ENCODE measurements at places on chromosomes 2 and 18.

DNA sequence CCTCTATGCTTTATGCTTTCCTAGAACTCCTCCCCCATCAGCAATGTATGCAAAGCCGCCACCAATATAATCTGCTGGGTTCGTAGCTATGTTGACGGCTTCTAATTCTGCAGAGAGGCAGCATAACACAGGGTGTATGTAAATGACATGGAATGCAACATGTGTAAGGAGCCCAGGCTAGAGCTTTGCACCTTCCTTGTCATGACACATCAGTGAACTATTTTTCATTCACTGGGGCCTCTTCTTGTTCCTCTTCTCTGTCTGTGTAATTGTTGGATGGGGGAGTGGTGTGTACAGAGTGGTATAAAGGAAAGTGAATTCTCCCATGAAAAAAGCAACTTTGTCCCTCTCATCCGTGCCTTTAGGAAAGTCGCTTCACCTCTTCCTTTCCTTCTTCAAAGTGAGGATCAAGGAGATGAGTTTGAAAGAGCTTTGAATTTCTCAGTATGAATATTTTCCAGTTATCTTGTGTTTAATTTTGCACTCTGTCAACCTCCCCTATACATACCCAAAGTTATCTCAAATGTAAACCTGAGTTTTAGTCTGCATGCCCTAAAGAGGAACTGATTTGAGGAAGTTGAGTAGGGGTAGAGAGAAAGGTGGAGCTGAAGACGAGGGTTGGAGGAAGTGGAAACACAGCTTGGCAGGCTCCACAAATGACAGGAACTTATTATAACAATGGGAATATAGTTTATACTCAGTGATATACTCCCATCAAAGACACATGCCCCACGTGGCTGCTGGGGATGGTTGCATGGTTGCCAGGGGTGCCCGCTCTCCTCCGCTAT is 74.9 kb upstream of the ARL4C start:
- no peak for DNase-seq

DNA sequence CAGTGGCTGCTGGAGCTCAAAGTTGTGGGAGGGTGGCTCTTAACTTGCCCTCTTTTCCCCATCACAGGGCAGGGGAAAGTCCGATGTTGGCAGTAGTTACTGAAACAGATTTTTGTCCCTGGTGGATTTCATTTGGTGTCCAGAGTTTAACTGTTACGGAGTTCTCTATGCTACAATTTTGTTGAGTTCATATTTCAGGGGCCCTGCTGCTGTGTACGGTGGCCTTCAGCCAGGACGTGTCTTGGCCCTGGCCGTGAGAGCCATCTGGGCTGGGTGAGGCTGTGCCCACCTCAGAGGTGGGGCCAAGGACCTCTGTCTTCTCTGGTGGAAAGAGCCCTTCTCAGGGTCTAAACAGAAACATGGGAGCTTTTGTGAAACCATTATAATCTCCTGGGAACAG is 67.4 kb downstream of the SH3YL1 start:
- DNase-seq, result no peak

GRCh38 chr2:173961346-173961705 is 3.8 kb downstream of the SP3 start:
- no peak for DNase-seq

DNA sequence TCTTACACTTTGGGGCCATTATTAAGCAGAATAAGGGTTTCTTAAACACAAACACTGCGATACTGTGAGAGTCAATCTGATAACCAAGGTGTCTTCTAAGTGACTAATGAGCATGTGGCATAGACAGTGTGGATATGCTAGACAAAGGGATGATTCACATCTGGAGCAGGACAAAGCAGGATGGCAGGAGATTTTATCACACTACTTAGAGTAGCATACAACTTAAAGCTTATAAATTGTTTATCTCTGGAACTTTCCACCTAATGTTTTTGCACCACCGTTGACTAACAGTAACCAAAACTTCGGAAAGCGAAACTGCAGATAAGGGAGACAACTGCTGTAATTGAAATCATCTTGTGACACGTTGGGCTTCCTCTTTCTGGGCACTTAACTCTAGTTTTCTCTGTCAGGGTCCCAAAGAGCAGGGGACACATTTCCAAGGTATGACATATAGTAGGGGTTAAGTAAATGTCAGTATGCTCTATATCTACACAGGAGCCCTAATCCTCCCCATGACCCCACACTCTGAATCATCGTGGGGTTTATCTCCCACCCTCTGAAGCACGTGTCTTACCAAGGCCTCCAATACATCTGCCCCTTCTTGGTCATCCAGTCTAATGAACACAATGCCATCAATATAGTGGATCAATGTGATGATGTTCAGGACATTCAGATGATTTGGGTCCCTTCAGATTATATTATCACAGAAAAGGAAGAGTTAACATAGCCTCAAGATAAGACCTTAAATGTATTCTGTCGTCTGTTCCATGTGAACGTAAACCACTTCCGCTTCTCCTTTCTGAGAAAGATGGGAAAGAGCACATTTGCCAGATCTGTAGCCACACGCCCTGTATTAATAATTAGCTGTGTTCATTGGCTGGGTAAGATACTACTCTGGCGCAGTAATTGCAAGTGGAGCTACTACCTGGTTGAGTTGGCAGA is 78.7 kb downstream of the FTCDNL1 start:
- DNase-seq, result no peak

DNA sequence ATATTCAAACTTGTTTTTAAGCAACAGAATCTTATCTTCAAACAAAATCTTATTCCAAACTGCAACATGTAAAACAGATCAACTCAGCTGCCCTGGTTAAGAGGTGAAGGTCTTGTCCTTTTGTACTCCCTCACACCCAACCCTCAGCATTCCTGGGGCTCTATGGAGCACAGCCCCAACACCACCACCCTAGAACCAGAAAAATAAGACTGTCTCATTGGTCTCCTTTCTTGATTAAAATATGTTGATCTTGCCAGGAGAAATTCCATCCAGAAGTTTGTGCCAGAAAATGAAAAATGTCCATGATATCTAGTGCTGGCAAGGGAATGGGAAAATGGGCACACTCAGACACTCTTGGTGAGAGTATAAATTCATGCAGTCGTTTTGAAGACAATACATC is 62.1 kb upstream of the TMEM17 start:
- no peak for DNase-seq

- no peak for DNase-seq
Measured at GRCh38 chr2:223598994-223599639, 3.0 kb downstream of the SCG2 start.

DNA sequence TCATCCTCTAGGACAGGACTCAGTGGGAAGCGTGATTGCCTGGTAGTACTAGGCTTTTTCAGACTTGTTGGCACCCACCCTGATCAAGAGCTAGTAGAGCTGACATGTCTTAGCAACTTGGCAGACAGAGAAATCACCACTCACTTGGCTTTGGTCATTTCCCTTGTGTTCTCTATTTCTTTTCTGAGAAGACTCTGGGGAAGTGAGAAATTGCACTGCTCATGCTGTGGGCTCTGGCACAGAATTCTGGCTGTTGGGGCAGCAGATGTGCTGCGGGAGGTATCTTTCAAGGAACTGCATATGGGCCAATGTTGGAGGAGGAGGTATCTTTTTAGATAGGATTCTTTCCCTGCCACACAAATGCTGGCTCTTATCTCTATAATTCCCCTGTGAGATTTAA is 529.1 kb upstream of the MEX3C start:
- DNase-seq, result no peak

GRCh38 chr2:121596221-121597080 is 52.8 kb downstream of the CLASP1 start:
- no peak for DNase-seq

DNA sequence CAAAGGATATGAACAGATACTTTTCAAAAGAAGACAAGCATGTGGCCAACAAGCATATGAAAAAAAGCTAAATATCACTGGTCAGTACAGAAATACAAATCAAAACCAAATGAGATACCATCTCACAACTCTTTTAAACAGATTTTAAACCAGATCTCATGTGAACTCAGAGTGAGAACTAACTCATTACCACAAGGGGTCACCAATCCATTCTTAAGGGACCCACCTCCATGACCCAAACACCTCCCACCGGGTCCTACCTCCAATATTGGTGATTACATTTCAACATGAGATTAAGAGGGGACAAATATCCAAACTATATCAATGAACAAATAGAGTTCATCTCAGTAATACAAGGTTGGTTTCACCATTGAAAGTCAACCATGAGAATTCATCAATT is 319.8 kb upstream of the GULP1 start:
- no peak for DNase-seq

DNA sequence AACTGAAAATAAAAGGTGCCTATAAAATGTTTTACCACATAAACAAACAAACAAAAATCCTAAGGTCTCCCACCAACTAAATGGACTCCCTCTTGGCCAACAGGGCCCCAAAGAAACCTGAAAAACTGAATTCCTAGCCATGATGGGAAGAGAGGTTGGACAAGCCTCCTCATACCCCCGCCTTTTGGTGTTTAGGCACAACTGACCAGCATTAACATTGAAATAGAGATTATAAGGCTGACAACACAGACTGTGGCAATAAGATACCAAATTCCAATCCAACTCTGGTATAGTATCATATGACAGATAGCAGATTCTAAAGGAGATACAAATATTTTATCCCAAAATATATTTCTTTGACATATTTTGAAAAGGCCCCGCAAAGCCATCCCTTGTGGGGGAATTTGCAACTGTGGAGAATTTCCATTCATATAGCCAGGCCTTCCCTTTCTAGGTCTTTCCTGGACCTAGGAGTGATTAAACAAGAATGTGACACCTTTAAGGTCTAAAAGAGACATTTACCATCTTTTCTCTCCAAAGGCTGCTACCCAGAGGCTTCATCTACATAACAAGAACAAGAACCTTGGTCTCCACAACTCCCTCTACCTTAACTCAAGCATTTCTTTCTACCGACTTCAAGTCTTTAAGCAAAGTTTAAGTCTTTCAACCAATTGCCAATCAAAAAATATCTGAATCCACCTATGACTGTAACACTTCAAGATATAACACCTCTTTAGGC is 80.0 kb downstream of the CHN1 start:
- DNase-seq, result no peak

DNA sequence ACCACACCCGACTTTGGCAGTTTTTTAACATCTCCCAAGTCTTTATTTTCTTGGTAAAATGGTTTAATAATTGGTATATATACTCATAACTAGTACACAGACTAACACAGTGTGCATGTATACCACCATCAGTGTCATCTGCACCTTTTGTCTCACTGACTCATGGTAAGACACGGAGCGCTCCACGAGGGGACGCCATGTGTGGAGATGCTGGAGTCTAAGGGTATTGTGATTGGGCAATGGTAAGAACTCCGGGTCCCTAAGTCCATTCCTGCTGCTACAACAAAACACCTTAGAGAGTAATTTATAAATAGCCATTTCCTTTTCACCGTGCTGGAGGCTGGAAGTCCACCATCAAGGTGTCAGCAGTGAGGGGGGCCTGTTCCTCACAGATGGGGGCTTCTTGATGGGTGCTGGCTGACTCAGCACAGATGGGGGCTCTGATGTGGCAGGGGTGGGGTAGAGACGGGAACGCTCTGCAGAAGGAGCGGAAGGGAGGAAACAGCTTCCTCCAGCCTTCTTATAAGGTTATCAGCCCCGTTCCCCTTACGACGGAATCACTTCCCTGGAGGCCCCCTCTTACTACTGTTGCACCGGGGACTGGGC is 42.0 kb upstream of the EDAR start:
- no peak for DNase-seq

- no peak for DNase-seq
Measured at GRCh38 chr18:56197241-56197859, 441.0 kb downstream of the TXNL1 start.

DNA sequence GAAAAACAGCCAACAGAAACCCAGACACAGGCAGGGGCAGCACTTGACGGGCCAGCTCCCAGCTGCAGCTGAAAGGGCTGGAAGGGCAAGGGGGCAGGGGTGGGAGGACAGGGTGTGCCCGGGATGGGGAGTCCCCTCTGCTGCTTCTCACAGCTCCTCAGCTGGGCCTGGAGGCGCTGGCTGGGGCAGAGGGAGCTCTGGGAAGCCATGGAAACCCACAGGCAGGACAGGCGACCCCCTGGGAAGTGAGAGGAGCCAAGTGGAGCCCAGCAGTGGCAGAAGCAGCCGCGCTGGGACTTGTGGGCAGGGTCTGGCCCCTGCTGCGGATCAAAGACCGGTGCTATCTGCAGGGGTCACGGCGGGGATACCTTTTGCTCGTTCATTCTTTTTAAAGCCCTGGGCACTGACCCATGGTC is 20.7 kb downstream of the OTOF start:
- no peak for DNase-seq

GRCh38 chr2:96484091-96484490 is 21.1 kb downstream of the NEURL3 start:
- no peak for DNase-seq

GRCh38 chr2:68280348-68280747 is 28.0 kb upstream of the PPP3R1 start:
- DNase-seq, result no peak

GRCh38 chr18:74242438-74243096 is 49.2 kb downstream of the CYB5A start:
- DNase-seq, result no peak

DNA sequence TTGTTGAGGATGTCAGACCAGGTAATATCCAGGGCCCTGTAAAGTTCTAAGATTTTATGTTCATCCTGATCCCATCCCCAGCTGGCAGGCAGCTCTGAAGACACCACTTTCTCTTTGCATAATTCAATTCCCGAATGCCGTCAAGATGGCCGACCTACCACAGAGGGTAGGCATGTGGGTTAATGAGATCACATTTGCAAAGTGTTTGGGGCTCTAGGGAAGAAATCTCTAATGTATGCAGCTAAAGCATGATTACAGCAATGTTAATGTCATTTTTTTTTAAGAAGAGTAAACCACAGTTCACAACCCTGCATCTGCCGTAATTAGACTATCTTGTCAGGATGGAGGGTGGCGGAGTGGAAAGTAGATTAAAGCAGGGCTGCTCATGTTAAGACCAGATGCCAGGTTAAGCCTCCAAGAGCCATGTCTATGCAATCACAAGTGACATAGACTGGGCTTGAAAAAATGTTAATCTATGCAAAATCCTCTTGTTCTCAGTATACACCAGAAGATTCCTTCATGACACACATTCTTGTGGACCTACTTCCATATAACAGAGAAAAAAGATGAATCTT is 131.4 kb downstream of the ALK start:
- no peak for DNase-seq

DNA sequence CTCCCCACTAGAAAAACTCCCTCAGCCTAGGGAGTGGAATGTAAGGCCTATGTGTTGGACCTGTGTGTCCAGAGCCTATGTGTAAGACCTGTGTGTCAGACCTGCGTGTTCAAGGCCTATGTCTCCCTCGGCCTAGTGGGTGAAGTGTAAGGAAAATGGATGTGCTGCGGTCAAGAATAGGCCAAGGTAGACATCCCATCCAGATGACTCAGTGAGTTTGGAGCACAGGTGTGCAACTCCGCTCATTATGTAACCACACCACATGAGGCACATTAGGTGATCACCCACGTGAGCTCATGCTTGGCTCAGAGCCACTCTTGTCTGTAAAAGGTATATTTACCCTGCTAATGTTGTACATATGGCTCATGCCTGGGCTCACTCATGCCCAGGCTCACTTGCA is 565.3 kb upstream of the CRIM1 start:
- DNase-seq, result no peak

GRCh38 chr2:85709401-85709811 is 15.2 kb downstream of the GNLY start:
- DNase-seq, result no peak
